ENCODE measurements at places on chromosomes 1 and 21.

- no peak for DNase-seq
Observed at GRCh38 chr1:202938287-202938925, 11.4 kb upstream of the KLHL12 start.

DNA sequence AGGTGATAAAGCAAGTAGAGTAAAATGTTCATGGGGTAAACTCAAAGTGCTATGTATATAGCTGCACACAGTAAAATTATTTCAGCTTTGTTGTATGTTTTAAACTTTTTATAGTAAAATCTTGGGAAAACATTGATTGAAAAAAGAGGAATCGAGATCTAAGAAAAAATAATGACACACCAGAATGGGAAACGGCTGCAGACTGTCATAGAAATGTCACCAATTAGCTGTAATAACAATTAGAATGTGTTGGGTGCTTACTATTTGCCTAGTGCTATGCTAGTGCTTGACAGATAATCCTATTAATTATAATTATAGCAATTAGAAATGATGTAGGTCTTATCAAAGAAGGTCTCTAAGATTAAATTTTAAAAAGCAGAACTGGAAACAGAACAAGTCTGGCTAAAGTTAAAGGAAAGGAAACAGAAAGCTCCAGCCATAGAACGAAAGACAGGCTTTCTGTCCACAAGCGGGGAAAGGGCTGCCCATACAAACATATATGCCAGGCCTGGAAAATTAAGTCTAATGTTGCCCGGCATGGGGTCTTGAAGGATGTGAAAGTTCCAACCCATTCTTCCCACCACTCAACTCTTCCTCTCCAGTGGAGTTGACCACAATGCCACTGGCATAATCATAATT is 5.0 kb downstream of the PCNX2 start:
- no peak for DNase-seq

- DNase-seq, result no peak
Observed at GRCh38 chr1:222015686-222016085, 273.8 kb upstream of the DUSP10 start.

DNA sequence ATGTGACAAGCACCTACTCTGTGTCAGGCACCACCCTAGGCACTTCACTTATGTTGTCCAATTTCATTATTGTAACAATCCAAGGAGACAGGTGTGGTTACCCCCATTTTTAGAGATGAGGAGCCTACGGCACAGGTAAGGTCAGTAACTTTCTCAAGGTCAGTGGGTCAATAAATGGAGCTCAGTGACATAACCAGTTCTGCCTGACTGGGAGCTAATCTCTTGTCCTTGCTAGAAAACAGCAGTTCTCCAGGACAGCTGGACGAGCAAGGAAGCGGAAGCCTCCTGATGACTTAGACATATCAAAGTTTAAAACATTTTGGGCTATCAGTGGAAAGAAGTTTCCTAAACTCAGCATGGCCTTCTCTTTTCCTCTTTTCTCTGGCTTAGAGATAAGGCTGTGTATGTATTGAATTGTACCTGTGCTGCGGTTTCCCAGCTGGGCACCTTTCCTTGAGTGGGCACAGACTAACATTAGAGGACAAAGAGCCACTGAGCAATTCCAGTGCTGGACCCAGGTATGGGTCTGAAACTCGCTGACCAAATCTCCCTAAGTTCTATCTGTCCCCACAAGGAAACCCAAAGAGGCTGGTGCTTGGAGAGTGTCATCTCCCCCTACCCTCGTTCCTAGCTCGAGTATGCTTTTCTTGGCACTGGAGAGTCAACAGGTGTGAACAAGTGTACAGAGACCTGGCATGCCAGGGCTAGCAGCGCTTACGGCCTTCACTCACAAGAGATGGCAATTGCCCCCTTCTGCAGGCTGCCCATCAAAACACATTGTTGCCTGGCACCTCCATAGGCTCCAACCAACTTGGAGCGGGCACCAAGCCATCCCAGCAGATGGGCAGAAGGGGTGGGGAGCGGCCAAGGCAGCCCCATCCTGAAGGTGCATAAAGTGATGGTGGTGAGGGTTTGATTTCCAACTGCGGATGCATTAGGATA is 456.1 kb upstream of the PROX1 start:
- no peak for DNase-seq

- no peak for DNase-seq
Observed at GRCh38 chr1:110736900-110737605, 62.3 kb upstream of the KCNA3 start.

GRCh38 chr1:89989799-89990198 is 5.1 kb upstream of the ZNF326 start:
- no peak for DNase-seq

DNA sequence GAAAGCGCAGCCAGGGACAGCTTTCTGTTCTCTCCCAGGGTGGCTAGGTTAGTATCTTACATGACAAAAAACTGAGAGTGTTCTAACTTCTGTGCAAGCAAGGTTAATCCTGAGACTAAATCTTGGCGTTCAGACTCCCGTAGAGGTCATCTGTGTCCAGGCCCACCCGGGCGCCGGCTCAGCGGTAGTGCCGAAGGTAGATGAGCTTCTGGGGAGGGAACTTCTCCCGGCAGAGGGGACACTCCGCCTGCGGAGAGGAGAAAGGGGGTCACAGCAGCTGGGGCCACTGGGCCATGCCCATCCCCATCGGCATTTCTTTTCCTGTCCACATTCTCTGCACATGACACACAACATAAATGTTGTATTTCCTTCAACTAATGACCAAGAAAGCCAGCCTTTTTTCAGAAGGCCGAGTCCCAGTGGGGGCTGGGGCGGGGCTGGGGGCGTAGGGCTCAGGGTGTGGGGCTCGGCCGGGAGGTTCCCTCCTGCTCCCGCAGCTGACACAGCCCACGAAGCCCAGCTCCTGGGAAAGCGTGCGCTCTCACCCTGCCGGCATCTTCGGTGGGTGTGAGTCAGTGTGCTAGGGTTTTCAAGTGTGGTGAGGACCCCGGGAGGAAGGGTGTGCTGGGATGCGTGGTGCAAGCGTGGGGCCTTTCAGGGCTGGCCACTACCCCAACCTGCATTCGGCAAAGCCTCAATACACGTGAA is 6.6 kb downstream of the PEX10 start:
- DNase-seq, result no peak

- no peak for DNase-seq
Observed at GRCh38 chr21:38148046-38148445, 108.7 kb upstream of the KCNJ15 start.

GRCh38 chr1:154774175-154774855 is 95.8 kb downstream of the KCNN3 start:
- no peak for DNase-seq

DNA sequence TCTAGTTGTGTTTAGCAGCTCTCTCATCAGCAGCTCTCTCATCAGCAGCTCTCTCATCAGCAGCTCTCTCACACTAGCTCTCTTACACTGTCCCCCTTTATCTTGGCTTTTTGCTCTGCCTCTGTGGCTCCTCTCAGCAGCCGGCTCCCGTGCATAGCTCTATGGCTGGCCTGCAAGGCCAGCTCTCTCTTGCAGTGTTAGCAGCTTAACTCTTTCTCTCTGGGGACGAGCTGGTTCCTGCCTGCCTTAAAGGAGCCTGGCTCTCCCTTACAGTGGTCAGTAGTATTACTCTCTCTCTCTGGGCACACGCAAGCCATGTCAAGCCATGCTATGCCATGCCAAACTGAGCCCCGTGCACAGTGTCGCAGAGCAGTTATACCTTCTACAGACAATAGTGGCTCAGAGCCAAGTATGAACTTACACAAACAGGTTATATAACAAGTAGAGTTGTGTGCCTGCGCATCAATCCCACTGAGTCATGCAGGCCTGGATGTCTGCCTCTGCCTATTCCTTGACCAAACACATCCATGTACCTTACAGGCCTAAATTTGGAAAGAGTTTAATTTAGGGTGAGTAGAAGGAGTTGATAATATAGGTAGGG is 295.9 kb downstream of the TPR start:
- DNase-seq, result no peak

GRCh38 chr1:59917026-59917784 is 9.4 kb downstream of the CYP2J2 start:
- no peak for DNase-seq

DNA sequence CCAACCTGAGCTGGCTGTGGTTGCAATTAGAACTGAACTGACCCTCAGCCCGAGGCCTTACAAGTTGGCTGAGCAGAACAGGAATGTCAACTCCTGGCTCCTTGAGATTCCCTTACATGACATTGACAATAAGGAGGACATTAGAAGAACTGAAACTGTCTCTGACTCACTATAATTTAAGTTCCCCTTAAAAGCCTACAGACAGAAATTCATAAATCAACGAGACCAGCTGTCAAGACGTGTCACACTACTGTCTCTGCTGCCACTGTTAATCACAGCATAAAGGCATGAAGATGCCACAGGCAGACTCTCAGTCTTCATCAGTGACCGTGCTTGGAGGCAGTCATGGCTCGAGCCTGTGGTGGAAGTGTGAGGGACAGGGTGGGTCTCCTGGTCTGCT is 168.8 kb downstream of the GABPA start:
- no peak for DNase-seq

- DNase-seq, result peak; percentile 50
Observed at GRCh38 chr1:115158181-115158580, 68.9 kb upstream of the TSPAN2 start.

DNA sequence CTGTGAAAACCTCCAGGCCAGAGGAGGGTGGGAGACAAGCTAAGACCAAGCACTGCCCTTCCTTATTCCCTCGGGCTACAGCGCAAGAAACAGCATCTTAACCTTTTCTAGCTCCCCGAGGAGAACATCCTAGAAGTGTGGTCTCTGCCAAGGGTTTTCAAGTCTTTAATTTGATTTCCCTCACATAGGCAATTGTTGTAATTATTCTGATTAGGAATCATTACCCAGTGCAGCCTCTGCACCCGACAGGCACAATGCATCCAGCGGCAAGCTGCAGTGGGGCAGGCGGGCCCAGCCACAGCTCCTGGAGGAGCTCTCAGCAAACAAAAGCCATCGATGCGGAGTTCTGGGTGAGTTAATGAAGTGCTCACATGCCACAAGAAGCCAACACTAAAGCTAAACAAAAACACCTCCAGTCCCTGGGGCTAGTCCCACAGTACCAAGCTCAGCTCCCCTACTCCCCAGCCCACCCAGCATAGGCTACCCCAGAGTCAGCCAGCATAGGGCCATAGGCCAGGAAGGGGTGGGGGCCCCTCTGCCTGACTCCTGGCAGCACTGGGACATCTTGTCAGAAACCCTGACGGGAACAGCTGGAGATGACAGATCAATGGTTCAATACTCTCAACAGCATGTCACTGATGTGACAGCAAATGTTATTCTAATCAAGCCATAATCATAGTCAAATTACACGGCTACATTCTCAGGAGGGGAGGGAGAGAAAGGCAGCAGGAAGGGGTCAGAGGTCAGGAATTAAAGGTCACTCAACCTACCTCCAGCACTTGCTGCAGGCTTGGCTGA is 42.5 kb downstream of the ERI3 start:
- no peak for DNase-seq

DNA sequence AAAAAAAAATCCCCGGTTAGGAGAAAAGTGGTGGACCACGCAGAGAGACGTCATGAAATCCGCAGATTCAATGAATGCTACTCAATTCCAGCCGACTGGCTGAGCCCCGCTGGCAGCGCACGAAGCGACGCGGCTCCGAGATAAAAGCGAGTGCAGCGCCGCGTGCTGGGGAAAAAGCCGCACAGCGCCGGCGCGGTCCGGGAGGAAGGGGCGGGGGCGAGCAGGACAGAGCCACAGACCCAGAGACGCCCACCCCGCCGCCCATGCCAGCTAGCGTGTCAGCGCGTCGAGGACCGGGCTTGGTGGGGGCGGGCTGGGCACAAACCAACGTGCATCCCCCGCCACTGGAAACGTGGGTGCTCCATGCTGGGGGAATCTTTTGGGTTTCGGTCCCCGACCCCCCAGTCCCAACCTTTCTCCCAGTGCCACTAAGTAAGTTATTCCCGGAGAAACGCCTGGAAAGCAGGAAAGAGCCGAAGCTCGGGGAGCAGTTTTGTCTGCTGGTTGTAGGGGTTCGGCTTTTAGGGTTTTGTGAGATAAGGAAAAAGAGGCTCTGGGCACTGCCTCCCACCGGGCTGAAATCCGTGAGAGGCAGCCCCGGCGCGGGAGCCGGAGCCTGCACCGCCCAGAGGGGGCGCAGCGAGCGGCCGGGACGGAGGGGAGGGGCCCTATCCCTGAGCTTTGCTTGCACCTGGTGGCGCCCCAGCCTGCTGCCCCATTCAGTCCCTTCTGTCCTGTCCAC is at the start of gene KCNJ6:
TSS of gene KCNJ6 (minus strand) at position 148 of the 742 bp plus-strand sequence. CDS start 75,775 bp downstream, outside the sequence.
- DNase-seq, result no peak

All from ovary (tissue), 10 donors.